ENCODE measurements at places on chromosomes 2 and 18.

GRCh38 chr18:60377778-60378469 is 5.3 kb upstream of the MC4R start:
- DNase-seq, result no peak

DNA sequence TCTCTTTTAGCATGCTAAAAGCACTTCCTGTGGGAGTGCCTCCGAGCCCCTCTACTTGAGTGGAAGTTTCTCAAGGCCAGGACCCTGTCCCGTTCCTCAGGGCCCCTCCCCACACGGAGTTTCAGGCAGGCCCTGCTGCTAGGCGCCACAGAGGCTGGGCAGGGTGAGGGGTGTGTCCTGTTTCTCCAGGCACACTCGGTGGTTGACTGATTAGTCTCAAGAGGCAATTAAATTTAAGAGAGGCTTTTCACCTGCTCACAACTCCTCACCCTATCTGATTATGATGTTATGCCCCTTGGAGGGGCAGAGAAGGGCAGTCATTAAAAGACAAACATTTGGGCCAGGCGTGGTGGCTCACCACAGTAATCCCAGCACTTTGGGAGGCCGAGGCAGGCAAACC is 160.8 kb upstream of the HAAO start:
- no peak for DNase-seq

DNA sequence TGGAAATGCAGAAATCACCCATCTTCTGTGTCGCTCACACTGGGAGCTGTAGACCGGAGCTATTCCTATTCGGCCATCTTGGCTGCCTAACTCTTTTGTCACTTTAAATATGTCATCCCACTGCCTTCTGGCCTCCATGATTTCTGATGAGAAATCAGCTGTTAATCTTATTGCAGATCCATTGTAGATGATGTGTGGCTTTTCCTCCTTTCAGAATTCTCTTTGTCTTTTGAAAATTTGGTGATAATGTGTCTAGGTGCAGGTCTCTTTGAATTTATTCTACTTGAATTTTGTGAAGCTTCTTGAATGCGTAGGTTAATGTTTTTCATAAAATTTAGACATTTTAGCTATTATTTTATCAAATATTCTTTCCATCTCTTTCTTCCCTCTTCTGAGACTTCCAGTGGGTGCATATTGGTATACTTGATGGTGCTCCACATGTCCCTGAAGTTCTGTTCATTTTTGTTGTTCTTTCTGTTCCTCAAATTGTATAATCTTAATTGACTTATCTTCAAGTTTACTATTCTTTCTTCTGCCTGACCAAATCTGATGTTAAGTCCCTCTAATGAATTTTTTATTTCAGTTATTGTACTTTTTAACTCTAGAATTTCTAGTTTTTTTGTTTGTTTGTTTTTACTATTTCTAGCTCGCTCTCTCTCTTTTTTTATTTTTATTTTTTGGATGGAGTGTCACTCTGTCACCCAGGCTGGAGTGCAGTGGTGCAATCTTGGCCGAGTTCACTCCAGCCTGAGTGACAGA is 90.8 kb upstream of the DLX2 start:
- DNase-seq, result no peak

DNA sequence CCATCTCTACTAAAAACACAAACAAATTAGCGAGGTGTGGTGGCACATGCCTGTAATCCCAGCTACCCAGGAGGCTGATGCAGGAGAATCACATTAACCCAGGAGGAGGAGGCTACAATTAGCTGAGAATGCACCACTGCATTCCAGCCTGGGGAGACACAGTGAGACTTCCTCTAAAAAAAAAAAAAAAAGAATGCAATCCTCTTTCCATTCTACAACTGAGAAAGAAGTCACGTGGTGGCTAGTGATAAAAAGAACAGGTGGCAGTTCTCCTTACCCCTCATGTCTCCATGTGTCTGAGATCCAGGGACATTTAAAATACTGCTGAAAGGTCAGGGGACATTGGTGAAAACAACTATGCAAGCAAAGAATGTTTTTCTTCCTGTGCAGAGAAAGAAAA is 24.4 kb upstream of the GPR39 start:
- no peak for DNase-seq

GRCh38 chr2:7403092-7403775 is 486.0 kb downstream of the RNF144A start:
- no peak for DNase-seq

DNA sequence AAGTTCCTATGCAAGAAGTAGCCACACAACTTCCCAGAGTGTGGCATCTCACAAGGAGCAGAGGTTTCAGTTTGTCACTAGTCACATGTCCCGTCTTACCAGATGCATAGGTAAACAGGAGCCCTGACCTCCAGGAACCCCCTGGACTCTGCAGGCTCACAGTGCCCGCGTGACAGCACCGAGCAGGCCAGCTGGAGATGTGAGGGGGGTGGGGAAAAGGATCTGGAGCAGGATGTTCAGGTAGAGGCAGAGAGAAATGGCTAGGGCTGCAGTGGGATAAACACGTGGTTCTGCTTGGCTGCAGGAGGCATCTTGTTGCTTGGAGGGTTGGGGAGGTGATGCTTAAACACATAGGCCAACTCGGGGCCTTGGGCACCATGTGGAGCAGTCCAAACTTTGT is 54.2 kb downstream of the IMPA2 start:
- no peak for DNase-seq

DNA sequence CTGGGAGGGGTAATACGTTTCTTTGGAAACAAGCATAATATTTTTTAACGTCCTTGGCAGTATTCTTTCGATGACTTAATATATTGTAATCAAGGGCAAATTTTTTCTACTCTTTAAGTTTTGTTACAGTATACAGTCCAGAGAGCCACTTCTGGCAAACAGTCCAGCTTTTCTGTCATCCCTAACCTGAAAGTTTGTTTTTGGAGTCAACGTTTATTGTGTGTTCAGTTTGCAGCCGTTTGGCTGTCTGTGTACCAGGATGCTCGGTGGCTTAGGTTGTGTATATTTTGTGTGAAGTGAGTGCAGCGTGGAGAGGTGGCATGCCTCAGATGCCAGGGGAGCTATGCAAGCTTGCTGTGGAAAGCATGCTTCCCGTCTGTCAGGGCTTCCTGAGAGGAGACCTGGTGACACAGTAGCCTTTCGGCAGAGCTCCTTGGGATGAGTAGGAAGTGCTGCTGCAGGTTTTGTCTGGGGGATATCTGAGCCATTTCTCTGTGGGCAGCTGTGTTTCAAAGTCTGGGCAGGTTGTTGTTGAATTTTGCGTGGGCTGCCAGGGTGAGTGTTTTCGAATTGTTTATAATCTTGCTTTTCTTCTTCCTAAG is 14.7 kb downstream of the MAP3K20 start:
- peak; percentile 50 for DNase-seq

- no peak for DNase-seq
Measured at GRCh38 chr18:51425475-51425874, 228.0 kb upstream of the MEX3C start.

DNA sequence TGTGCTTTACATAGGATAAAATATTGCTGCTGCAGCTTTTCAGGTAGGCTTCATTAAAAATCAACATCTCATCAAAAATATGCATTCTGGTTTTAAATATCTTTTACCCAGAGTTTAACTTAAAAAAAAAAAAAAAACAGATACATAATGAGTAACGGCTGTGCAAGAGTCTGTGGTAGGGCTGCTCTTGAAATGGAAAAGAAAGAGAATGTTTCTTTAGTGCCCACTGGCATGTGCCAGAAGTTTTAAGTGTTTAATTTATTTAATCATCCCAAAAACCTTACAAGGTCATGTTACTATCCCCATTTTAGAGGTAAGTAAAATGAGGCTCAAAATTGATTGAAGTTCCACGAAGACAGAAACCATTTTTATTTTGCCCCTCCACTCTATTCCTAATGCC is 92.1 kb downstream of the SLC8A1 start:
- no peak for DNase-seq

GRCh38 chr2:516944-517343 is 160.3 kb downstream of the TMEM18 start:
- DNase-seq, result no peak

DNA sequence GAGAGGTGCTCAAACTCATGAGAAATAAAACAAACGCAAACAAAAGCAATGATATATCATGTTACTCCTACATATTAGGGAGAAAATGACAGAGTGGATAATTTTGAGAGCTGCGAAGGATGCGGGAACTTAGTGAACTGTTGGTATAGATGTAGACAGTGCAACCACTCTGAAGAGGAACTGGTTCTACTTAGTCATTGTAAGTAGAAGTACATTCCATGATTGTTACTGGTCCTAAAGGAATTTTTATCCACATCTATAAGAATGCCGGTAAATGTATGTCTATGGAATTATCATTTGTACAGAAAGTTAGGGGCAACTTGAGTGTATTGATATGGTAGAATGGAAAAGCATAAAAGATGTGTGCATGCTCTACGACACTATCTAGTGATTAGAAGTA is 1238.4 kb downstream of the LRP1B start:
- DNase-seq, result no peak

All from right forelimb (tissue), 1 donor.